ENCODE measurements at places on chromosomes 1 and 21.
A peak's percentile ranks its signal among the peaks of the same experiment; 100 is the strongest.

DNA sequence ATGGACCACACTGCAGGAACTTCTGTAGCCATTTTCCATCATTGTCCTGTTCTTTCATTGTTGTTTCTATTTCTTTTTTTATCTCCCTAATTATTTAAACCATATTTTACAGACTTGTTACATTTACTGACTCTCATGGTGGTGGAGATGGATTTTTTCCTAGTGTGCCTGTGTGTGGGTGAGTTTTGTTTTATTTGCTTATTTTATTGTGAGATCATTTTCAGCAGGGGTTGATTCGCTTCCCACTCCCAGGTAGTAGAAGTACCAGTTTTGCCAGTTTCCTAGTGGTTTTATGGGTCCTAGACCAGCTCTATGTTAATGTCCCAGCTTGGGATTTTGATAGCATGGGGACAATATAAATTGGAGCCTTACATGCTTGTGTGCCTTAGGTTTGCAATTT lies 80.0 kb upstream of the BACH1 start:
- DNase-seq: no peak

GRCh38 chr1:43706598-43707189 lies 642 bp upstream of the ST3GAL3 start:
- DNase-seq: peak; percentile 34

- DNase-seq: no peak
These were observed 936 bp downstream of the TP73 start for GRCh38 chr1:3653286-3653618.

DNA sequence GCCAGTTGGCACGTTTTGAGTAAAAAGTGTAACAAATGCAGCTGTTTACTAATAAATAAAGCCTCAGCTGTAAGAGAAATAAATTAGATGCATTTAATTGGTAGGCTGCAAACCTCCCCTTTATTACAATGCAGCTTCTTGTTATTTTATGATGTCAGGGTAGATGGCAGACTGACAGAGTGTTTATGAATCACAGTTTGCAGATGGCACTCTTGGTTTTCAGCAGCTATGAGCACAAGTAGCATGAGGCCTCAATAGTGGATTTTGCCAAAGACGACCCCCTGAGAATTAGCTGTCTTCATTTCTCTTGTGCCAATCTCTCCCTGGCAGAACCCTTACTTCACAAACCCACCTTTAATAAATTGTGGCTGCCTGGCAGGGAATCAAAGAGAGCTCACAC lies 161.2 kb upstream of the C1orf87 start:
- DNase-seq: no peak

DNA sequence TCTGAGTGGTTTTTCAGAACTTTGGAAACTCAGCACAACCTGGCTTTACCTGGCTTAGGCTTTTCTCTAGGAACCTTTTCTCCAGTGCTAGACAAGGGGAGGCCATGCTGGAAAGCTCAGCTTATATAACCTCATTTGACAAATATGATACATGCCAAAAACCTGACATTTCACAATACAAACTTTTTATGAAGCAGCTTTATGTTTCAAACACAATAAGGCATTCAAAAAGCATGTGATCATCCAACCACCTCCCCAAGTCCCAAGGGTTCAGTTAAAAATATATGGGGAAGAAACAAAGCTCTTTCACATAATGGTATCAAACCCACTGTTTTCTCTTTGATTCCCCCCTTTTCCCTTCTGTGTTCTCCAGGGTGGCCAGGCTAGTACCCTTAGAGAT lies 63.7 kb downstream of the ZC3H11B start:
- no peak for DNase-seq

DNA sequence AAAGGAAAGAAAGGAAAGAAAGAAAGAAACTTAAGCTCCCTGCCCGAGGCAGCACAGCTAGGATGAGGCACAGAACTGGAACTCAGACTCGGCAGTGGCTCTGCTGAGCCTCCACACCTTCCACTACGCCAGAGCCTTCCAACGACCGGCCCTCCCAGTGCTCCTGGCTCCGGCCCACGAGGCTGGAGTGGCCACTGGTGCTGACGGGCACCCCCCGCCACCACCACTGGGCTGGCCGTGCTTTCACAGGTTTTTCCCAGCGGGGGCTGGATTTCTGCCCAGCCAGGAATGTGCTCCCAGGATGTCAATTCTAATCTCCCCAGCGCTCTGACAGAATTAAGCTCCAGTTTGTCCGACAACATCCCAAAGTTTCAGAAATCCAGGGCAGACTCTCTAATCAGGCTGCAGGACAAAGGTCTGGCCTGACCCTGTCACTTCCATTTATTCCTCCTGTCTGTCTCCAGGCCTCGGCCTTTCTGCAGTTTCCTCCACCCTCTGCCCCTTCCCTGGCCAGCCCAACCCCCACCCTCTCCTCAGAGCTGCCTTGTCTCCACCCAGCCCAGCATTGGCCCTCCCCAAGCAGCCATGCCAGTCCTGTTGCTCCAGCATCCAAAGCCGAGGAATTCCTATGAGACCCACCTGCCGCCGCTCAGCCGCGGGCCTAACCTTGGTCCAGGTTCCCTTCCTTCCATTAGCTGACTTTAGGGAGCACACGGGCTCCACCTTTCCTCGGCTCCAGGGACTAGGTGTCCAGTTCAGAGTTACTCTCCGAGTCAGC lies 81.9 kb downstream of the CASZ1 start:
- no peak for DNase-seq

GRCh38 chr1:67632356-67632755 lies 52.6 kb upstream of the GADD45A start:
- DNase-seq: no peak

DNA sequence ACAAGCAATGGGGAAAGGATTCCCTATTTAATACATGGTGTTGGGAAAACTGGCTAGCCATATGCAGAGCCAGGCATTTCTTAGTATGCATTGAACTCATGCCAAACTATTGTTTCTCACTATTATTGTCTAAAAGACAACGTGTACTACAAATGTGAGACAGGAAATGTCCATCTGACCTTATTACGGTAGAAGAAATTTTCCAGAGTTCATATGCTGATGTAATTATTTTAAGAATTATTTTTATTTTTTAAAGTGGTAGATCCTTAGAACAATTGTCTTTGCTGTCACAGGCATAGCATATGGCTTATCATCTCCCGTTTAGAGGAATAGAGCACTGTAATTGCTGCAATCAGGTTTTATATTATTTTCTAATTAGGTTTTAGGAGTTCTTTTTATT lies 75.2 kb upstream of the S1PR1 start:
- DNase-seq: no peak

DNA sequence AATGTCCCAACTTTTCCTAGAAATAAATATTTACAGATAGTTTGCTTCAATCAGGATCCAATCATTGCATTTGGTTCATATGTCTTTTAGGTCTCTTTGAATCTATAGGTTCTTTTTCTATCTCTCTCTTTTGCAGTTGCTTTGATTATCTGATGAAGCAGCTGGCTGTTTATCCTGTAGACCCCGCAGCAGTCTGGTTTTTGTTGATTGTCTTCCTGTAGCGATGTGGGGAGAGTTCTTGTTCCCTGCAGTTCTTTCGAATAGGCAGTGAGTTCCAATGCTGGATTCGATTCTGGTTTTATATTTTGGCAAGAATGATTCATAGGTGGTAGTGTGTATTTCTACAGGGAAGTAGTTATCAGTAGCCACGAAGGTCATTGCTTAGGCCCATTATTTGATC lies 7.4 kb upstream of the MIXL1 start:
- no peak for DNase-seq

GRCh38 chr1:114033216-114033706 lies 54.0 kb downstream of the OLFML3 start:
- peak; percentile 3 for DNase-seq
